ENCODE measurements at places on chromosomes 13 and 19.

GRCh38 chr13:25571237-25571636 is 199.5 kb downstream of the ATP8A2 start:
- DNase-seq: no peak

DNA sequence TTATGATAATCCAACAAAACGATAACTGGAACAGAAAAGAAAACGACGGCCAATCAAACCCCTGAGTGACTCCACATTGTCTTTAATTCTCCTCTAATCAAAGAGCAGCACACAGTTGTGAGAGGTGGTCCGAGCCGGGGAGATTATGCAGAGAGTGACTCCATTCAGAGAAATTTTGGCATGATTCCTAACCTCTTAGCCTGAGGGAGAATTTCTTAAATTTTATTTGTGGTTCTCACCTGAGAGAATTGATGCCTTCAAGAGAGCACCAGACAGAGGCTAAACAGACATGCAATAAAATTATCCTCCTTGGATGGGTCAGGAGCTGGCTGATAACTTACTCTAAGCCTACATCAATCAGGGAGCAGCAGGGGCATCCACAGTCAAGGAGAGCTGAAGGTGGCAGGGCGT is 310.0 kb upstream of the KLF12 start:
- no peak for DNase-seq

DNA sequence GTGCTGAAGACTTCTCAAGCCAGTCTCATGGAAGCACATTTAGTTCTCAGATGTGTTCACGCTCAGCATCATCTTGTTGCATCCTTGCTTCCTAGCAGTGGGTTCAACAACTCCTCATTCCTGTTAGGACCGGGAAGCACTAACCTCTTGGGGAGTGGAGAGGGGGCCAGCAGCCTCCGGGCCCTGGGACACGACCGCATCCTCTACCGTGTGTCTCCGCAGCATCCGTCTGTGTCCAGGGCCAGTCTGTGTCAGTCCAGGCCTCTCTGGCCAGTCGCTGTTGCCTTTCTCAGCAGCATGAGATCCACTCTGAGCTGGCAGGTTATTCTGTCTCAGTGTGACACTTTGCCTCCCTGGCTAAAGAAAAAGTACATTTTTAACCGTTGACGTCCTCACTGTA is 17.0 kb downstream of the PDCD5 start:
- DNase-seq: no peak

- DNase-seq: no peak
Measured at GRCh38 chr19:29289020-29289419, 76.1 kb upstream of the UQCRFS1 start.

- DNase-seq: no peak
Measured at GRCh38 chr19:30001301-30001700, 59.3 kb downstream of the URI1 start.

GRCh38 chr13:37956536-37956935 is 87.0 kb upstream of the TRPC4 start:
- DNase-seq: no peak

- no peak for DNase-seq
Measured at GRCh38 chr13:24700539-24700938, 20.3 kb downstream of the ATP12A start.

All from fibroblast of pulmonary artery (primary cell).